ENCODE measurements at places on chromosomes 6 and 20.

DNA sequence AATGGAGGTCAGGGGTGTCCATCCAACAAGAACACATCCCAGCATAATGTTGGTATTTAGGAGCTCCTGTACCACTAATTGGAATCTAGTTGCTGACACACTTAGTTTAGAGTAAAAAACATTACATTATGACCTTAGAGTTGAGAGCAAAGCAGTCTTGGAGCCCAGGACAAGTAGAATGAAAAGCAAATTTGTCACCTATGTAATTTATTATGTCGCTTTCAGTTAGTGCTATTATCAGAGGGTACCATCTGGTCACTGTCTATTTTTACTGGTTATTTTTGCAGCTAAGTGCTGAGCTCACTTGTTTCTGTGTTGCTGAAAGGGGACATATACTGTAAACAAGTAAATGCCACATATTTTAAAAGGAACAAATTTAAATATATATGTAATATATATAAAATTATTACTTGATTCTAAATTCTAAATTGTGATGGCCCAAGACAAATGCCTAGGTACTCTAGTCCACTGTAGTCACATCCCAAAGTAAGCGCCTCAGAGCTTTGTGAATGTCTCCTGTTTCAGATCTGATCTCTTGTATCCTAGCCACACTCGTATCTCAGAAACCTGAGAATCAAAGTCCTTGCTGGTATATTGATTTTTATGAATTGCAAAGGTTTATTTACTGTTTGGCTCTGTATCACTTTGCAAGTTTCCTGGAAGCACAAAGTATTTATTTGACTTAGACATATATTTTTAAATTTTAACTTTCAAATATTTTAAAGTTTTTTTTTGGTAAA is 148.6 kb upstream of the MAN1A1 start:
- DNase-seq, result no peak

DNA sequence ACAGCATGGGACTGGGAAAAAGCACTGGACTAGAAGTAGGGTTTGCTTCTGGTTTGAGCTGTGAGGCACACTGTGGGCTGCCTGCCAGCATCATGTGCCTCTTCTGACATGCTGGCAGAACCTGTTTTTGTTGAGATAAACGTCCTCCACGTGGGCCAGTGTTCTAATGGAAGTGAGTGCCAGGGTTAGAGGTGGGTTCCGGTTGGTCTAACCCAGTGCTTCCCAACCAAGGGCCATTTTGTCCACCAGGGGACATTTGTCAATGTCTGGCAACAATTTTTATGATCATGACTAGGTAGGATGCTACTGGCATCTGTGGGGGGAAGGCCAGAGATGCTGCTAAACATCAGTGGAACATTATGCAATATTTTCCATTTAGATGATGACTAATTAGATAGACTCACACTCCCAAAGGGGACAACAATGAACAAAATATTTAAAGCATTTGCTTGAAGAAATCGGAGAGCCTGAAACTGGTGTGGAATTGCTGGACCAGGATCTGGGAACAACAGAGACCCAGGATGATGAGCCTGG is 7.8 kb upstream of the APMAP start:
- DNase-seq, result peak; percentile 37

DNA sequence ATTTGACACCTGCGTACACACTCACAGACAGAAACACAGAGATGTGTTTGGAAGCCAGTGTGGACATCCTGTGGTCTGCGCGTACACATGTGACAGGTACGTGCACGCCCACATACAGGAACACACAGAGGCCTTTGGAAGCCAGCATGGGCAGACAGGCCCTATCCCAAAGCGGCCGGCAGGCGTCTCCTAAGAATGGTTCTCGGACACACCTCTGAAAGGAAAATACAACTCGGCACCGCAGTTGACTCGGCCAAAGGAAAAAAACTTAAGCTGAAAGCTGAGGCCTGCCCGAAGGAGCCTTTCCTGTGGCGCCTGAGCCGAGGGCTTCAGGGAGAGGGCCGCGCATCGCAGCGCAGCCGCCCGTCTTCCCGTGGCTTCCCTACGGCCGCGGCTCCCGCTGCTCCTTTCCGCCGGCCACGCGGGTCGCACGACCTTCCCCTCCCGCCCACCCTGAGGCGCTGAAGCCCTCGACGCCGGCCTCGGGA is 1.4 kb upstream of the CEP43 start:
- peak; percentile 89 for DNase-seq

GRCh38 chr20:58429303-58429702 is 40.3 kb downstream of the VAPB start:
- no peak for DNase-seq

- DNase-seq, result no peak
Measured at GRCh38 chr20:15862178-15862577, 711.1 kb downstream of the KIF16B start.

DNA sequence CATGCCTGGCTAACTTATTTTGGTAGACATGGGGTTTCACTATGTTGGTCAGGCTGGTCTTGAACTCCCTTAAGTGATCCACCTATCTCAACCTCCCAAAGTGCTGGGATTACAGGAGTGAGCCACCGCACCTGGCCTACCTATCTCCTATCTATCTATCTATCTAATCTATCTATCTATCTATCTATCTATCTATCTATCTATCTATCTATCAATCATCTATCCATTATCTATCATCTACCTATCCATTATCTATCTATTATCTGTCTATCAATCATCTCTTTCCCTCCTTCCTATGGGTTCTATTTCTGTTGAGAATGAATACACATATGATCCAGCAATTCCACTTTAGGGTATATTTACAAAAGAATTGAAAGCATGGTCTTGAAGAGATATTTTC is 194.2 kb upstream of the ARG1 start:
- DNase-seq, result no peak

- DNase-seq, result no peak
Measured at GRCh38 chr6:76004202-76004601, 68.3 kb downstream of the IMPG1 start.
